ENCODE measurements at places on chromosomes 11 and 22.
A peak's percentile ranks its signal among the peaks of the same experiment; 100 is the strongest.

DNA sequence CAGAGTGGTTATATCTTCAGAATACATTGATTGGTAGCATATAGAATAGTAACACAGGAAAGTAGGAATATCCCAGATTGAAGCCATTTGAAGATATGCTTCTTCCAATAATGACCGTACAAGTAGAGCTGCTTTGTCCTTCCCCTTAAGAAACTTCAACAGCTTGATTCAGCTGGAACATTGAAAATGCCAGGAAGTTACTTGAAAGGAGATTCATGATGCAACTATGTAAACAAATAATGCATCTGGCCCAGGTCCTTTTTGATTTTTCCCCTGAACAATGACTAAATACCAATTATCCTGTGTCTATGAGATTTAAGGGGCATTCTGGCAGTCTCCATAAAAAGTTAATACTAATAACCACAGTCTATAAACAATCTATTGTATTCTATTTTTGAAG lies 3.0 kb downstream of the DKK3 start:
- no peak for DNase-seq

GRCh38 chr11:115247361-115247760 lies 256.9 kb downstream of the CADM1 start:
- DNase-seq = no peak

DNA sequence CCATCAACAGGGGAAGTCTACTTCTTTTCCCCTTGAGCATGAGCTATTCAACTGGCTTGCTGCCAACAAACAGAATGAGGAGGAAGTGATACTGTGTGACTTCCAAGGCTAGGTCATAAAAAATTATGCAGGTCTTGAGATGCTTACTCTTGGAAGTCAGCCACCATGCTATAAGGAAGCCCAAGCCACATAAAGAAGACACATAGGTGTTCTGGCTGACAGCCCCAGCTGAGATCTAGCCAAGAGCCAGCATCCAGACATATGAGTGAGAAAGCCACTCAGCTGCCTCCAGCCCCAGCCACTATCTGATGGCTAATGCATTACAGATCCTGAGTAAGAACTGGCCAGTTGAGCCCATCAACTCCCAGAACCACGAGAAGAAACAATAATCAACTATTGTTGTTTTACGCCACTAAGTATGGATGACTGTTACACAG lies 31.0 kb upstream of the PPP2R1B start:
- DNase-seq = peak; percentile 30

- no peak for DNase-seq
These were observed 1.8 kb downstream of the FJX1 start for GRCh38 chr11:35619855-35620640.

DNA sequence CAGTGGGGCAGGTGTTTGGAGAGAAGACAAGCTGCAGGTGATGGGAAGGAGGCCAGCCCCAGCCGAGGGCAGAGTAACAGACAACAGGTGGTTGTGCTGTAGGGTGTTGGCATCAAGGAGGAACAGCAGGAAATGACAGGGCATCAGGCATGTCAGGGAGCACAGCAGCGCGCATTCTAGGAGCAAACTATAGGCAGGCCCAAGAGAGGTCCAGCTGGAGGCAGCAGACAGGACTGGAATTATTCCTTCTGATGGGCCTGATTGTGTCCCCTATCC lies 13.6 kb downstream of the ADM start:
- DNase-seq = no peak

DNA sequence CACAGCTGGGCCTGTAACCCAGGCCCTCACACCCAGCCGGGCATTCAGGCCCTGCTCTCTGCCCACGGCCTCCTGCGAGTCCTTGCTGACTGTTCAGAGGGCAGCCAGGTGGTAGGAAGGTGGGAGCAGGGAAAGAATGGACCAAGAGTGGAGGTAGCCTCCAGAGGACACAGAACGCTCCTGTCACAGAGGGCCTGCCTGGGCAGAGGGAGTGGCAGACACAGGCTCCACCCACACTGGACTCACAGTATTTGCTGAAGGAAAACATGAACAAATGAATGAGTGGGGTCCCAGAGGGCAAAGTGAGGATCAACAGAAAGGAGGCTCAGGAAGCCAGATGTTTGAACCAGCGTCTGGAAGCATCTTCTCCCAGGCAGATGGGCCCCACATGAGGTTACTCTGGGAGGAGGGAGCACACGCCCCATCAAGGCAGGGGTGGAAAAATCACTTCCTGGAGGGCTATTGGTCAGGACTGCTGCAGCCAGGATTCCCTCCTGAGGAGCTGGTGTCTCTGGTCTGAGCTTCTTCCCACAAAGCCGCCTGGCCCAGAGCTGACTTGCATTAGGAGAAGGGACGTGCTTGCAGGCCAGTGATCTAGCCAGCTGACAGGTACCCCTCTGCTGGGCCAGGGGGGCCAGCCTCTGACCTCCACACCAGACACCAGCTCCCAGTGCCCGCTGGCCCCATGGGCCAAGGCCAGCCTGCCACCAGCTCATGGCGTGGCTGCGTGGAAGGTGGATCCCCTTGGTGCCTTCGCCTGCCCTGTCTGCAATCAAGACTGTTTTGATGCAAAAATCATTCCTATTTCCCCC lies 84.0 kb downstream of the THAP12 start:
- DNase-seq = no peak

DNA sequence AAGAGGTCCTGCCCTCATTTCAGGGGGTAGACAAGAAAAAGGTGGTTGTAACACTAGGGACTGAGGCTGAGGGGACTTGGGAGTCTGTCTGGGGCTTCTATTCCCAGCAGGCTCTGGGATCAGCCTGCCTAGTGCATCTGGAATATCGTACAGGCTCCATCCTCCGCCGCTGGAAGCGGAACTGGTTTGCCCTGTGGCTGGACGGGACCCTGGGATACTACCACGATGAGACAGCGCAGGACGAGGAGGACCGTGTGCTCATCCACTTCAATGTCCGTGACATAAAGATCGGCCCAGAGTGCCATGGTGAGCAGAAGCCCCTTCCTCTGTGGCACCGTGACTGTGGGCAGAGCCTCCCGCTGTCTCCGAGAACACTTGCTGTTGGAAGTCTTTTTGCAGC lies 4.0 kb downstream of the PLEKHB1 start:
- no peak for DNase-seq

DNA sequence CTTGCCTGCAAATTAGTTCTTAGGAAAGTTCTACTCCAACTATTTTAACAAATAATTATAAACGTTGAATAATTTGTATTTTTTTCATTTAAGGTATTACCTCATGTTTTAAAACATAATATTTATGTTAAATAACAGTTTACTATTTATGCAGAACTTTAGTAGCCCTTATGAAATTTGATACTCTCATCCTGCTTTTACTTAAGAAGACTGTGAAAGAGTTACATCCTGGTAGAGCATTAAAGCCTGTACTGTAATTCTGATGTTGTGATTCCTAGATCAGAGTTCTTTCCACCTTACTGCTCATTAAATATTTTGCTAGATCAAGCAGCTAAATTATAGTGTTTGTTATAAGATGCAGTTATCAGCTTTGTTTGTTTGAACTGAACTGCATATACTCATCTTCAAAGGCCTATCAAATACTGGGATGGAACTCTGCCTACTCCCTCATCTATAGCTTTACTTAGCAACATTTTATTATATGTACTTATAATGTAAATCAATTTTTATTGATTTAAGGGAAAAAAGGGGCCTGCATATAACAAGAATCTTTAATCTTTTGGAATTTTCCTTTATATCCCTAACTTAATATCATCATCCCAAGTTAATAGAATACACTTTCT lies 304.2 kb downstream of the DYNC2H1 start:
- DNase-seq = no peak

- DNase-seq = no peak
These were observed 9.1 kb upstream of the POU2AF2 start for GRCh38 chr11:111236383-111236782.

DNA sequence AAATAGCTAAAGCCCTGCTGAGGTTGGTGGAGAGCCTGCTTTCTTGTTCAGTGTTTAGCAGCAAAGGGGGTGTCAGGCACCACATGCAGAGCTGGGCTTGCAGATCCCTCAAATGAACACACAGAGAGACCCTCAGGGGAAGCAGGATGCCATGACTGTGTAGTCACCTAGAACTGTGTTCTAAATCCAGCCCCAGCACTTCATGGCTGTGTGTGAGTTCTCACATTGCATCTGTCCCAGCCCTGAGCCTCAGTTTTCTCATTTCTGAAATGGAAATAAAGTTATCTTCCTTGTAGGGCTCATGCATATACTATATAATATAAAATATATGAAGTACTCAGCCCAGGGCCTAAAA lies 47.1 kb downstream of the CWC15 start:
- DNase-seq = no peak

DNA sequence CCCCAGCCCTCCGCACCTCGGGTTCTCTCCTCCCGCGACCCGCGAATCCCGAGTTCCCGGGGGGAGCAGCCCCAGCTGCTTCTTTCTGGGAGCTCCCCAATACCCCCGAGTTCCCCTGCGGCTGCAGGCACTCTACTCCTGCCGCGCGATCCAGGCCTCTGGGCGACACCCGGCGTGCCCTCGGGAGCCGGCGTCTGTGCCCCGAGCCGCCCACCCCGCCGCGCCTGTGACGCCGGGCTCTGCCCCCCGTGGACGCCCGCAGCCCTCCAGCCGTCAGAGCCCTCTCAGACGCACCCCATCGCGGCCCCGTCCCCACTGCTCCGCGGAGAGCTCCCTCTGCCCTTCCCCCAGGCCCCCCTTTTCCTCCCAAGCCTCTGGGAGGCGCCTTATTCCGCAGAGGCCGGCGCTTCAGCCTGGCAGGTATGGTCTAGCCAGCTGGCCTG lies 422 bp downstream of the GLB1L2 start:
- DNase-seq = peak; percentile 27

DNA sequence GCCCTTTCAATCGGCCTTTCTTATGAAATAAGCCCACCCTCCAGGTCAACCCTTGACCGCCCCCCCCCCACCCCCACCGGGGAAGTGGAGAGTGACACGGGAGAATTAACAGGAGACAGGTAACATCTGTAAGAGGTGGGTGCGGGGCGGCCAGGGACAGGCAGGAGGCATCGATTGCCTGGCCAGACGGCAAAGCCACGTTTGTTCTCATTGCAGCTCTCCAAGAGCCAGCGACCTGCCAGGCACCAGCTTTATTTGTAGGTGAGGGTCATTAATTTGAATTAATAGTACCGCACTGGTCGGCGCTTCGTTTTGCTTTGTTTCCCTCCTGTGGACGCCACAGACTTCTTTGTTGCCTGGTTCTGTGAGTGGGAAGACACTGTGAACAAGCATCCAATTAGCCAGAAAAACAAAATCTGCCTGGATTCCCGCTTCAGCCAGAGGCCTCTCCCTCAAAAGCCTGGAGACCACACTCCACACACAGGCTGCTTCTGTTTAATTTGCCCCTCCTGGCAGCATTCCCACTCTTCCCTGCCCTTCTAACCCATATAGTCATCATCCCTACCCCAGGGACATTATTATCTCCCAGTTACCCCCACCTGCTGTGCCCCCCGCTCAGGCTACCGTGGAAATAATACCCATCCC lies 104.5 kb upstream of the OPCML start:
- no peak for DNase-seq

DNA sequence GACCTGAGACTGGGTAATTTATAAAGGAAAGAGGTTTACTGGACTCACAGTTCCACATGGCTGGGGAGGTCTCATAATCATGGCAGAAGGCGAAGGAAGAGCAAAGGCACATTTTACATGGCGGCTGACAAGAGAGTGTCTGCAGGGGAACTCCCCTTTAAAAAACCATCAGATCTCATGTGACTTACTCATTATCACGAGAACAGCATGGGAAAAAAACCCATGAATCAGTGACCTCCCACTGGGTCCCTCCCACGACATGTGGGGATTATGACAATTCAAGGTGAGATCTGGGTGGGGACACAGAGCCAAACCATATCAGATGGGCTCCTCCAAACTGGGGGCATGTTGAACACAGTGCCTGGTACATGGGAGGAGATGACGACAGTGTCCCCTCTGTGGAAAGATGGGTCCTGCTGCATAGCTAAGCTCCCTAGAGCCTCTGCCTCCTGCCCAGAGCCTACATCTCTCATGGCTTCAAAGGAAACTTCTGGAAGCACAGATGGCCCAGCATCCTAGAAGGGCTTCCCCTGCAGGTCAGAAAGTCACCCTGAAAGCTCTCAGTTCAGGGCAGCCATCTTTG lies 46.1 kb downstream of the MYEOV start:
- no peak for DNase-seq

GRCh38 chr11:48003926-48004325 lies 23.6 kb downstream of the PTPRJ start:
- no peak for DNase-seq

- no peak for DNase-seq
These were observed 2.8 kb downstream of the ARHGEF17 start for GRCh38 chr11:73310661-73311393.

- no peak for DNase-seq
These were observed 946.9 kb downstream of the BRD1 start for GRCh38 chr22:48880749-48881148.

DNA sequence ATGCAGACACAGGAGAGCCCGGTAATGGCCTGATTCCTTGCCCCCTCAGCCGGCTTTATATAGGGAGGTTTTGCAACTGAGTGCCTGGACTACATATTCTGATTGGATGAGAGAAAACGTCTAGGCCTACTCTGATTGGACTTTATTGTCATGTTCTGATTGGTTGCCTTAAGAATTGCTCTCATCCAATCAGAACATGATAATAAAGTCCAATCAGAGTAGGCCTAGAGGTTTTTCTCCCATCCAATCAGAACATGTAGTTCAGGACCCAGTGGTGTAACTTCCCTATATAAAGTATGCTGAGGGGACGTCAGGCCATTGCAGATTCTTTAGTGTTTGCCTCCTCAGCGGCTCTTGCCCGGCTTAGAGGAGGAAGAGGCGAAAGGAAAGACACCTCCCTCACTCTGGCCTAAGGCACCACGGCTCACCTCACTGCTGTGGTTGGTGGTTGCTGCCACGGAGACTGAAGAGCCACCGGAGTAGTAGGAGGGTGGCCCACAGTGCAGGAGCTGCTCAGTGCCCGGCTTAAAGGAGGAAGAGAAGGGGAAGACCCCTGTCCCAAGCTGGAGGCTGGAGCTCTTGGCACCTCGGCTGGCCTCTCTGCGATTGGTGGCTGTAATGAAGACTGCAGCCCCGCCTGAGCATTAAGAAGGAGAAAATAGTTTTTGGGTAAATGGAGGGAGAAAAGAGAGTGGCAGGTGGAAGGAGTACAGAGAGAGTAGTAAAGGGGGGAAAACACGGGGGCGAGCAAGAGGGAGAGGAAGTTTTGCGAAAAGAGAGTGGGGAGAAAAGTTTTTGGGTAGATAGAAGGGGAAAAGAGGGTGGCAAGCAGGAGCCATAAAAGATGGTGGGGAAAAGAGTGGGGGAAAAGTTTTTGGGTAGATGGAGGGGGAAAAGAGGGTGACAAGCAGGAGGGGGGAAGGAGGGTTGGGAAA lies 116.7 kb upstream of the SERPIND1 start:
- DNase-seq = no peak

GRCh38 chr11:77199137-77199745 lies 71.2 kb downstream of the MYO7A start:
- no peak for DNase-seq

- DNase-seq = no peak
These were observed 828.1 kb upstream of the FAT3 start for GRCh38 chr11:91396236-91397133.

DNA sequence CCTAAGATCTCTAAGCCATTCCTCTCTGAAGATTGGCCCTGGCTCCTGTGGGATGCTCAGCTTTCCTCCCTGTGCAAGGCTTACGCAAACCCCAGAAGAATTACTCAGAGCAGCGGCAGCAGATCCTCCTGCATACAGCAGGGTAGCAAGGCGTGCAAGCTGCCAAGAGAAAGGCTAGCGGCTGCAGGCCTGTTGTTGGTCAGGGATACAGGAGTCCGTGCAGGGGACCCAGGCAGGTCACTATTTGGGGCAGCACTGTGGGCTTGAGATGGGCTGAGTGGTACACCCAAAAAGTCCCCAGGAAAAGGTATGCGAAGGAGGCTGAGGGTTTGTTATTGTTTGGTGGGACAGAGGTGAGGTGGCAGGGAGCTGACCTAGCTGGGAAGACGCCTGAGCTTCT lies 1.5 kb downstream of the GLB1L2 start:
- no peak for DNase-seq
